Activated CD4-positive, alpha-beta T cell treated with anti-CD3 and anti-CD28 coated beads for 48 hours (primary cell): ENCODE measurements at places on chromosomes 4 and X.
A peak's percentile ranks its signal among the peaks of the same experiment; 100 is the strongest.

- DNase-seq, result no peak
Measured at GRCh38 chr4:151744614-151745013, 16.2 kb downstream of the GATB start.

DNA sequence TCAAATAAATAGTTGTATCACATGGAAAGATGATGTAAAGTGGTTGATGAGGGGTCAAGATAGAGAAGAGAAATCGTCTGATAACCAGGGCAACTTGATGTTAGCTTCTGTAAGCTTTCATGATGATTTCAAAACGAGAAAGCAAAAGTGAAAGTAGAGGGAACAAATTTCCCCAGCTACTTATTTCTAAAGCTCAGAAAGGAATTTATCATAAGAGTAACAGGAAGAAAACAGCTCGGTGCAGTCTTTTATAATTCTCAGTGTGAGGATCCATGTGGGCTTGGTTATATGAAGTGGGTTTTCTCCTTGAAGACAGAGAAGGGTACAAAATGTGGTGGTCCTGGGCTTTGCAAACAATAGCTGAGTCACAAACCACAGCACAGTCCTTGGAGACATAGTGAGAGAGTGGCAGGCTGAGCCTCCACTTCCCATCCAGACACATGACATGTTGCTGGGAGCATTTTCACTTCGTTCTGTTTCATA is 32.1 kb upstream of the GLRA2 start:
- peak; percentile 9 for DNase-seq

DNA sequence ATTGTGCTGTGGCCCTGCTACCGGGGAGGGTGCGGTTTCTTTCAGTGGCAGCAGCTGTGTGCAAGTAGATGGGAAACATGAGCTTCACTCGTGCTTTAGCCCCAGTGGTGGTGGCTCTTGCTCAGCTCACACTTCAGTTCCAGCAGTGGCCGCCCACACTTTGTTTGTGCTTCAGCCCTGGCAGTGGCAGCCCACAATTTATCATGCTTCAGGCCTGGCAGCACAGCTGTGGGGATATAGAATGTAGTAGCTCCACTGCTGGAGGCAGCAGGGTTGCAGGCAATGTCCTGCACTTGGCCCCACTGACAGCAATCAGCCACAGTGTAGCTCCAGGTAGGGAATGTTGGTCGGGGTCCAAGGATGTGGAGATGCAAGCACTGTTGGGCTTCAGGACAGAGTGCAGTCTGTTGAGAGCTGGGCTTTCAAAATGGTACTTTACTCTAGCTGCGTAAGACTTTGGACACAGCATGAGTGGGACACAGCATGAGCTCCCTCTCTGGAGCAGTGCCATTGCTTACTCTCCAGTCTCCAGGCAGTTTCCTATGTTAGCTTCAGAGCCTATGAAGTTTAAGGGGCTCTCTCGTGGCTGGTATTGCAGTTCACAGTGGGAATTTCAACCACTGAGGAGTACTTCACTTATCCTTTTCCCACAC is 413.1 kb downstream of the PDGFC start:
- no peak for DNase-seq

DNA sequence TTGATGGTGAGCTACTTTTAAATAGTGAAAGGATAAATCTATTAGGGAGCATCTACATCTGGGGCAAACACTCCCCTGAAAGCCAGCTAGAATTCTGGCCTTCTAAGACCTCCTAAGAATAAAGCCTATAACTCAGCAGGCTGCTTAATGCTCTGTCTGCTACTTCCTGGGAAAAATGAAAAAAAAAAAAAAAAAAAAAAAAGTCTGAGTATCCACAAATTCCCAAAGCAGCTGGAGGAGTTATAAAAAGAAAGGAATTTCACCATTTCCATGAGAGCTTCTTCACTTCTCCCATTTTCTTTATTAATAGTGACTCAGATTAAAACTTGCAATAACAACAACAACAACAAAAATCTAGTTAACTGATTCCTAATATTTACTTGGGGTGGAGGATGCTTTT is 511.2 kb downstream of the INPP4B start:
- DNase-seq, result no peak

GRCh38 chr4:123651066-123651465 is 254.5 kb downstream of the SPRY1 start:
- no peak for DNase-seq

- DNase-seq, result peak; percentile 65
Measured at GRCh38 chr4:67087897-67088296, 457.4 kb downstream of the CENPC start.
